ENCODE measurements at places on chromosomes 5 and 9.
A peak's percentile ranks its signal among the peaks of the same experiment; 100 is the strongest.

GRCh38 chr5:147446523-147446922 is 63.3 kb downstream of the DPYSL3 start:
- DNase-seq, result no peak

GRCh38 chr5:159010661-159011442 is 88.9 kb downstream of the EBF1 start:
- no peak for DNase-seq

DNA sequence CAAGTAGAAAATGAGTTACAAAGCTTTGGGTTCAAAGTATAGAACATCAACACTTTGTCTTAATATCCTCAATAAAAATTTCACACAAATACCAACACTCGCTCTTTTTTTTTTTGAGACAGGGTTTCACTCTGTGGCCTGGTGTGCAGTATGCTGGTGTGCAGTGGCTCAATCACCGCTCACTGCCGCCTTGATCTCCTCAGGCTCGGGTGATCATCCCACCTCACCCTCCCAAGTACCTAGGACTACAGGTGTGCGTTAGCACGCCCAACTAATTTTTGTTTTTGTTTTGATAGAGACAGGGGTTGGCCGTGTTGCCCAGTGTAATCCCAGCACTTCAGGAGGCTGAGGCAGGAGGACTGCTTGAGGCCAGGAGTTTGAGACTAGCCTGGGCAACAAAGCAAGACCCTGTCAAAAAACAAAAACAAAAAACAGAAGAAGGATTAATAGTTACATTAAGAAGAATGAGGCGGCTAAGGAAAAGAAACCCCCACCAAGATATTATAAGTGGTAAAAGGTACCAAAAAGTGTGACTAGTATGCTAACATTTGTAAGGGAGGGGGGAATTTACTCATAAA is 20.3 kb downstream of the FNBP1 start:
- no peak for DNase-seq

- no peak for DNase-seq
Observed at GRCh38 chr5:172768573-172769341, 2.2 kb downstream of the DUSP1 start.

- no peak for DNase-seq
Observed at GRCh38 chr9:126615245-126615790, 1.6 kb downstream of the LMX1B start.

DNA sequence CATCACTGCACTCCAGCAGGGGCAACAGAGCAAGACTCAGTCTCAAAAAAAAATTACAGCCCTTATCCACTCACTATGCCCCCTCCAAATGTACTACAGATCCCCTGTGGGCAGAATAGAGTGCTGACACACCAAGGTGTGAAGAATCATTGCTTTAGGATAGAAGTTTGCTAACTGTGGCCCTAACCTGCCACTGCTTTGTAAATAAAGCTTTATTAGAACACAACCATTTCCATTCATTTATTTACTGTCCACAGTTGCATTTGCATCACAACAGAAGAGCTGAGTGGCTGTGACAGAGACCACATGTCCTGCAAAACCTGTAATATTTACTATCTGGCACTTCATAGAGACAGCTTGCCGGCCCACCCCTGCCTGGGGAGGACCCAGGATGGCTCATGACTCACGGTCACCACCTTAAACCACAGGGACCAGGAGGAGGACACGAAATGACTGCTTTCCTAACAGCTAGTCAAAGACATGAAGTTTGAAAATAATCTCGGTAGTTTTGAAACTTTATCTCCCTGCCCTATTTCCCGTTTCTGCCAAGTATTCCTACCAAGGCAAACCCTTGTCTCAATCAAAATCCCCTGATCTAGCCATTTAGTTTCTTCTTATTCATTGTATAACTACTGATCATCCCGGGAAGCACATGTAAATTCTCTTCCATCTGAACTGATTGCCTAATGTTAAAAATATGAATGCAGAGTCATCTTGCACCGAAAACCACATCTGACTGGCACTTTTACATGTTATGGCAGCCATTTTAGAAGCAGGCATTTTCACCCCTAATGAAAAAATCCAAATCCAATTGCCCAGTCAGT is 206.1 kb downstream of the SLIT3 start:
- DNase-seq, result no peak

DNA sequence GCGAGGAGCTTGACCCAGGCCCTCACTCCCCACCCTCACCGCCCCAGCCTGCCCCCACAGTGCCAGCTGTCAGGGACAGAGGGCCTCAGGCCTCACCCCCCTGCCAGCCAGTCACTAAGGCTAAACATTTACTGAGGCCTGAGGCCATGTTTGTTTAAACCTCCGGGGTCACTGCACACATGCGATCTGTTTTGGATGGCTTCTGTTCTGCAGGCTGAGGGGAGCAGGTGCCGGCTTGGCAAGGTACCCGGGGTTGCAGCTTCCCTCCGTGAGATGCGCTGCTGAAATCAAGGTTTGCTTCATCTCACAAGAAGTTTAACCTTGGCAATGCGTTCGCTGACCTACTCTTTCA is 103.3 kb upstream of the BOD1 start:
- DNase-seq, result no peak

- no peak for DNase-seq
Observed at GRCh38 chr5:30040488-30041118, 1152.9 kb upstream of the CDH6 start.

GRCh38 chr9:7094576-7094975 is 336.8 kb downstream of the KDM4C start:
- DNase-seq, result no peak

GRCh38 chr5:53008751-53009150 is 19.6 kb downstream of the ITGA2 start:
- no peak for DNase-seq

DNA sequence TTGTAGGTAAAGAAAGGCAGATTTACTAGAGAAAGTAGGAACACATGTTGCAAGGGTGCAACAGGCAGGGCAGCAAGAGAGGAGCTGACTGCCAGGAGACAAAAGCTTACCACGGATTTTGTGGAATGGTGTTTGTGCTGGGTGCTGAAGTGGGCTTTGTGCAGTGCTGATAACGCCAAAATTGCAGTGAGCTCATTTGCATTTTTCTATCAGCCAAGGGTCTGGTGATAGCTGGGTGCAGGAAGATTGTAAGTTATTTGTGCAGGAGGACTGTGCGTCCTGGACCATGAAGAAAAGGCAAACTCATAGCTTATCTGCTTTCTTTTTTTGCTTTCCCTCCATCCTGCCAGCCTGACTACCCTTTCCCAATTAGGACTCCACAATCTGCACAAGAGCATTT is 13.6 kb downstream of the CTSL start:
- no peak for DNase-seq

DNA sequence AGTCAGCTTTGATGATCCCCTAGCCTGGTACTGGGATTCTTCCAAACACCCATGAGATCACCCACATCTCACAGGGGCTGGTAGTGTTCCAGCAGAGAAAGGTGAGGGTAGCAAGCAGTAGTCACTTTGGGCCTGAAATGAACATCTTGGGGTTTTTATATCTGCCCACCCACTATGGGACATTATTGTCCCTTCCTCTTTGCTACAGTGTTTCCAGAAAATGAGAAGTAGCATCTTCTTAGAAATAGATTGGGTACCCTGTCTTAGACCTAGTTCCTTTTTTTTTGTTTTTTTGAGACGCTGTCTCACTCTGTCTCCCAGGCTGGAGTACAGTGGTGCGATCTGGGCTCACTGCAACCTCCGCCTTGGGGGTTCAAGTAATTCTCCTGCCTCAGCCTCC is 249.2 kb upstream of the ANKRD55 start:
- DNase-seq, result peak; percentile 74

GRCh38 chr9:127919253-127919815 is 2.5 kb upstream of the ST6GALNAC4 start:
- peak; percentile 10 for DNase-seq

GRCh38 chr5:78720227-78720985 is 71.8 kb upstream of the LHFPL2 start:
- no peak for DNase-seq

DNA sequence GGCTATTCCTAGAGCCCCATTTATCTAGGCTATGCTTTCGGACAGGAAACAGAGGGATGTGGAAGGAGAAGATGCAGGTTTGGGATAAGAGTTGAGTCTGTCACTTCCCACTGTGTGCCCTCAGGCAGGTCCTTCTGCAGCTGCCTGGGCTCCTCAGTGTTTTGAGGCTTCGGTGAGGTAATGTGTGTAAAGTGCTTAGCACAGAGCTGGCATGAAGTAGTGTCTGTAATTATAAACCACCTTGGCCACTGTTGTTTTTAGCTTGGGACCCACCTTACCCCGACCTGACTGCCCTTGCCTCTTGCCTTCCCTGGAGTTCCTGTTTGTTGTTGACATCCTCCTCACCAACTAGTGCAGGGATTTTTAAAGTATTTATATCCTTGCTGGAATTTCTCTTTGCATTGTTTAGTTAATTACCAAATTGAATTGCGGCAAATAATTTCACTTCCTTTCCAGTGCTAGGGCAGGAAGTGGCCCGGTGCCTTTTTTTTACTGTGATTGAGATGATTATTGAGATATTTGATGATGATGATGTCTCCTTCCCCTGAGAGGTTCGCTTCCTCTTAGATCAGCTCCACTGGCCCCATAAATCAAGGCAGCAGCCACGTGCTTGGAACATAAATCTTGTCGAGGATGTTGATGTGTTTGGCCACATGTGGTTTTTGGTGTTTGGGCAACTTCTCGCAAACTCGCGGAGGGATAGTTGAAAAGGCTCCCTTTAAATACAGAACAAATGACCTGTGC is 38.3 kb upstream of the DAB2IP start:
- no peak for DNase-seq

DNA sequence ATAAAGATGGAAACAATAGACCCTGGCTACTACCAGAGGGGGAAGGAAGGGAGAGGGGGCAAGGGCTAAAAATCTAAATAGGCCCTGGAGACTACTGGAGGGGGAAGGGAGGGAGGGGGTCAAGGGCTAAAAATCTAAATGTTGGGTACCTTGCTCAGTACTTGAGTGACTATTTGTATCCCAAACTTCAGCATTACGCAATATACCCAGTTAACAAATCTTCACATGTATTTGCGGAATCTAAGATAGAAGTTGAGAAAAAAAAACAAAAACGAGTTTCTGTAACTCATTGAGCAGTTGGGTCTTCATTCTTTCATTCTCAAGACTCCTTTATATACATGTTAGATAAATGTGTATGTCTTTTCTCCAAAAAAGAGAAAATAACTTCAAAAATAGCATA is 537.4 kb downstream of the TAF11L14 start:
- DNase-seq, result no peak

DNA sequence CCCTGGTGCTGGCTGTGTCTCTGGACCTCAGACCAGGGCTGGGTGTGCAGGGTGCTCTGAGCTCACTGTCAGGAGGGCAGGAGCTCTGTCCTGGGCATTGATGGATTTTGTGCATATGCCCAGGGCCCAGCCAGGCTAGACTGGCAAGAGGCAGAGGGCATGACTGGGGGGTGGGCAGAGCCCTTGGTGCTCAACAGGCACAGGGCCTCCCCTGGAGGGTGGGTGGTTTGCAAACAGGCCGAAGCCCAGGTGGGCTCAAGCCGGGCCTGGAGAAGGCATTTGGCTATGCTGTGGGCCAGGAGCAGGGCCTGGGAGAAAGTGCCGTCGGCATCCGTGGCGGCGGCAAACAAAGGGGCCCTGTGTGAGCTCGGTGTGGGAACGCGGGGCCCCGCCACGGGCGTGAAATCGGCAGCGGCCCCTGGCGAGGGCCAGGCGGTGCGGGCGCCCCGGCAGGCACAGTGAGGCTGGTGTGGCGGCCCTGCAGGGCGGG is 1.9 kb upstream of the NRARP start:
- DNase-seq, result no peak

- DNase-seq, result no peak
Observed at GRCh38 chr5:911601-912000, 18.9 kb downstream of the TRIP13 start.

GRCh38 chr9:83754383-83754977 is 46.7 kb upstream of the UBQLN1 start:
- DNase-seq, result no peak

DNA sequence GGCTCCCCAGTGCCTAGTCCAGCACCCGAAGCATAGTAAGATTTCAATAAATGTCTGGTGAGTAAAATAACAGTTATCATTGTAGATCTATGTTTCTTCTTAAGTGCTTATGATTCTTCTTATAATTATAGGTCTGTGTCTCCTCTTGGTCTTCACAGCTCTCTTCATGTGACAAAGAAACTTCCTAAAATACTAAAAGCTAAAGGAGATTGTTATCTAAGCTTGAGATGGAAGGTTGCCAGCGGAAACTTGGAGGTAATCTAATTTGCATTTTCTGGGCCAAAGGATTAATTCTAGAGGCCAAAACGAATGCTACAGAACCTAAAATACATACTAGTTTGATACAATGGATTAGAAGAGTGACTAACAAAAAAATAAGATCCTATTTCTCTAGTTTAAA is 13.6 kb upstream of the ARHGAP26 start:
- DNase-seq, result no peak

DNA sequence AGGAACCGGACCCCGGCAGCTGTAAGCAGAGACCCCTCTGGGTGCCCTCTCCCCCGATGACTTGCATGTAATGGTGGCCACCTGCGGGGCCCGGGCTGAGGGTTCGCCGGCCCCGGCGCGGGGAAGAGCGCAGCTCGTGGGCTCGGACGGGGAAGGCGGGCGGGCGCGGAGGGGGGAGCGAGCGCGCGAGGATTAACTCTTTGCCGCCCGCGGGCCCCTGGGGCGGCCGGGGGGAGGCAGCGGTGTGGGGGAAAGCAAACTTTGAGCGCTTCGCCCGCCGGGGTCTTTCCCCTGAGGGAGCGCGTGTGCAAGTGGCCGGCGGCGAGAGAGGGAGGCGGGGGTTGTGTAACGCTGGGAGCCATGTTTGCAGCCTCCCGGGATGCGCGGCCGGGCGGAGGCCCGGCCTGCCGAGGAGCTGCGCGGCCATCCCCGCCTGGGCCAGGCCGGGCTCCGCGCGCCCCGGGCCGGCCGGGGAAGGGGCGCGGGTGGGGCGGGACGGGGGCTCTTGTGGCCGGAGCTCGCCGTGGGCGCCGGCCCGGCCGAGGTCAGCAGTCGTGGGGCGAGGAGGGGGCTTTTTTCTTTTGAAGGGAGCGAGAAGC is 547 bp downstream of the ANP32B start:
- no peak for DNase-seq

- DNase-seq, result no peak
Observed at GRCh38 chr9:38000332-38000731, 68.7 kb downstream of the SHB start.
